ENCODE measurements at places on chromosomes 13 and 19. TPM values are rescaled to one million over a fixed set of nuclear protein-coding genes. Genes with fewer than 3 reads are reported as not detected.

DNA sequence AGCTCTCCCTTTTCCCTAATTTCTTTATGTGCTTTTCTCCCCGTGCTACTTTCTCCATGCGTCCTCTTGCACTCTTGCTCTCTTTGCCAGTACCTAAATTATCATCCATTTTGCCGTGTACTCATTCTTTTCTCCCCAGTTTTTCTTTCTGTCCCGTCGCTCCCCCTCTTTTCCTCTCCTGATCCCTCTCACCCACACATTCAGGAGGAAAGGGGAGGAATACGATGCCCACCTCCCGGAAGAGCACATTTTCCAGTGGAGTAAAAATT lies 821 bp downstream of the ZNF616 start:
- no peak for DNase-seq

Gene PSPN
- 1.3 TPM for total RNA-seq

Gene FBXO17
- total RNA-seq, result 12.2 TPM

Gene NTF4
- not detected for total RNA-seq

Gene SLC25A41
- not detected for total RNA-seq

DNA sequence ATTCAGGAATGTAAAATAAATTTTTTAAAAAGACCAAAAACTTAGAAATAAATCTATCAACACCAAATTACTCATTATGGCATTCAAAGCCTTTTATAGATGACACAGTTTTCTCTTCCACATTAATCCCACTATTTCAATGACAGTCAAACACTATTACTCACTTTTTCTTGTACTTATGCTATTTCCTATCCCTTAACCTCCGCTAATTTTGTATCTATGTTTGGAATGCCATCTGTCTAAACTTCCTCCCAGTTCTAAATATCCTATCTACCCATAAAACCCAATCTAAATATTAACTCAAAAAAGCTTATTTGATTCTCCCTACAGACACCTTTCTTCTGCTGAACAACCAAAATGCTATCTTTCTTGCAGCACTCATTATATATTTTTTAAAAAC lies 203.5 kb downstream of the ENOX1 start:
- no peak for DNase-seq

DNA sequence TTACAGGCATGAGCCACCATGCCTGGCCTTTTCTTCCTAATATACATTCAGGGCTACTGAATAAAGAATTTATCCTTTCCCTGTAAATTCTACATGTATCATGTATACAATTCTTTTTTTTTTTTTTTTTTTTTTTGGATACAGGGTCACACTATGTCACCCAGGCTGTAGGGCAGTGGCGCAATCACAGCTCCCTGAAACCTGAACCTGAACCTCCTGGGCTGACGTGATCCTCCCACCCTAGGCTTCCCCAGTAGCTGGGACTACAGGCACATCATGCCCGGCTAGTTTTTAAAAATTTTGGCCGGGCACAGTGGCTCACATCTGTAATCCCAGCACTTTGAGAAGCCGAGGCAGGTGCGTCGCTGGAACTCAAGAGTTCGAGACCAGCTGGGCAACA lies 6.5 kb upstream of the SLC44A2 start:
- no peak for DNase-seq

Gene ZNF441
- total RNA-seq, result 3.2 TPM

GRCh38 chr13:33787051-33787591 lies 30.8 kb upstream of the RFC3 start:
- no peak for DNase-seq

DNA sequence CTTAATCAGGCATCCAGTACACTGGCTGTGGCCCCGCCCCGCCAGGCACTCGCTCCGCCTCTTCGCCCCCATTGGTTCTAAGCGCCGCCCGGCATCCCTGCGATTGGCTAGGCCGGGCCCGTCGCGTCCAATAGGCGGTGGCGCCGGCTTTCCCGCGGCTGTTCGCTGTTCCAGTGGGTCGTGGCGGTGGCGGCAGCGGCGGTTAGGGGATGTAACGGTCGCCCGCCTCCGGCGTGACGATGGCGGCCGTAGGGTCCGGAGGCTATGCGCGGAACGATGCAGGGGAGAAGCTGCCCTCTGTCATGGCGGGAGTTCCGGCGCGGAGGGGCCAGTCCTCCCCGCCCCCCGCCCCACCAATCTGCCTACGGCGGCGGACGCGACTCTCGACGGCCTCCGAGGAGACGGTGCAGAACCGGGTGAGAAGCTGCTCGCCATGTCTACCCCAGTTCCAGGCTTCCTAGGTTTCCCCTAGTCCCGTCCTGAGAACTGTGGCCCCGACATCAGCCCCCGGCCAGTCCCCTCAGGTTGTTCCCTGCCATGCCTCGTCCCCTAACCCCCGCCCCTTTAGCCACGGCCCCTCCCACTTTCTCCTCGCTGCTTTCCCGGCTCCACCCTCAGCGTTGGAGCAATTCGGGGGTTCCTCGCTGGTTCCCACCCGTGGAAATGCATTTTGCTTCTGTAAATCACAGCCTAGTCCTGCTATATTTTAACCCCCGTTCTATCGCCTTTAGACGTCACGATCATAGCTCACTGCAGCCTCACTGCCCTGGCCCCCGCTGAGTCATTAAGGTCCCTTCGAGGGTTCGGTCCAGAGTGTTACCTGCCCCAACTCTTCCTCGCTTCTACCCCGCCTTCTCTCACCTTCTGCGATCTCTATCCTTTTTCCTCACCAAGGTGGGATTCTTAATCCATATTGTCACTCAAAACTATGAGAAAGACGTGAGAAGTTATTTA lies at the start of gene WDR62:
Gene WDR62 (plus strand): TSS at position 165 of the 954 bp plus-strand sequence. CDS start 75 bp downstream, at position 240.
- peak; percentile 68 for DNase-seq

Gene LAIR1
- total RNA-seq, result not detected

Gene SIN3B
- total RNA-seq, result 45.9 TPM

Gene B3GNT3
- total RNA-seq, result not detected

- no peak for DNase-seq
Observed at GRCh38 chr19:16446108-16446723, 25.6 kb downstream of the EPS15L1 start.

- DNase-seq, result no peak
Observed at GRCh38 chr13:114064450-114065140, 67.8 kb downstream of the RASA3 start.

- DNase-seq, result no peak
Observed at GRCh38 chr13:79749566-79749965, 268.6 kb downstream of the NDFIP2 start.

DNA sequence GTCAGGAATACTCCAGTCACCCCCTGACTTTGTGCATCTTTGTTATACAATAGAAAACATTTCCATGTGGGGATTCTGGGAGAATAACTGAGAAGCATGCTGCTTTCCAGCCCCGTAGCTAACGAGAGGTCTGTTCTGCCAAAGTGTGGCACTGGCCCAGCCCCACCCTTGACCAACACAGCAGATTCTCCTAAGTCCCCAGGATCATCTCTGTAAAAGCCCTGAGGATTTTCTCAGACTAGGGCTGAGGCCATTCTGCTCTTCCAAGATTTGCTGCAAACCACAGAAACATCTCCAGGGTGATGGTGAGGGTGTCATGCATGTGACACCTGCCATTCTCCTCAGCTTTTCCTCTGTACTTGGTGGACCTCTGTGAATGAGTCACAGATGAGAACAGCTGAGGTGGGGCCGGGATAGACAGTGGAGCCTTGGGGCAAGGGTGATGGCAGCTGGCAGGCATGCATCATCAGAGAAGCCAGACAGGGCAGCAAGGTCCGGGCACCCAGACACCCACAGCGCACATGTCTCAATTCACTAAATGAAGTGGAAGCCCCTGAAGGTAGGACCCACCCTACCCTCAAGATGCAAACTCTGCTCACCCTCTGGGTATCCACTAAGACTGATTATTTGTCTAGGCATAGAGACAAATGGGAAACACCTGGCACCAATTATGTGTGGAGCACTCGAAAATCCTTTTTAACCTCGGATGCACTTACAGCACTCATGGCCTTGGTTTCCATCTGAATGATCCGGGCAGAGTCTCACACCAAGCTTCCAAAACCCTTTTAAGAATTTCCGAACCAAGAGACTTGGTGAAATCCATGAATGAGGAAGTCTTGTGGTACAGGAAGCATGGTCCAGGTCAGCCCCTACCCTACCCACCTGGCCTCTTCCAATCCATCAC lies 20.1 kb upstream of the DOCK9 start:
- no peak for DNase-seq

- no peak for DNase-seq
Observed at GRCh38 chr19:30063650-30064347, 121.8 kb downstream of the URI1 start.

DNA sequence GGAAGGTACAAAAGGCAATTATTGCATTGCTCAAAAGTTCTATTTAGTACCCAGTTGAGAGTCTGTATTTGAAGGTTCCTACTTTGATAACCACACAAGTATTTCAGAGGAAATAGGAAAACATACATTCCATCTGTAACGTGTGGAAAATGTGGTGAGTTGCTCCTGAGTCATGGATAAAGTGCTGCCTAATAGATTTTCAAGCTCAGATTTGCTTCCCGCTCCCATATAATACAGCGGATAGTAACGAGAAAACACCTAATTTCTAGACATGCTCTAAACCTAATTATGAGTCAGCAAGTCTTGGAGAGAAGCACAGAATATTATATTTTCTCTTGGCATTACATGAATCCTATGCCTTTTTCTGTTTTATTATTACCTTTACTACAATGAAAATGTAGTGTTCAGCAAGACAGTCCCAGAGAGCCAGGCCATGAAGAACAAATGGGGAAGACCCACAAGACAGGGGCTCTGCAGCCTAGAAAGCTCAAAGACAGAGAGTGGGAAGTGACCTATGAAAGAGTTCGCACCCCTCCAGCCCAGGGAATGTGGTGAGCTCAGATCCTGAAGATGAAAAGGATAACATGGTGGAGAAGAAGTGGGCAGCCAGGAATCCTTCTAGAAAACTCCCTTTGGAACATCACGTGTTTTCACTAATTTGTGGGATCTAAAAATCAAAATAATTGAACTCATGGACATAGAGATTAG lies 116.1 kb downstream of the STARD13 start:
- no peak for DNase-seq

Gene ZNF763
- 6.7 TPM for total RNA-seq

DNA sequence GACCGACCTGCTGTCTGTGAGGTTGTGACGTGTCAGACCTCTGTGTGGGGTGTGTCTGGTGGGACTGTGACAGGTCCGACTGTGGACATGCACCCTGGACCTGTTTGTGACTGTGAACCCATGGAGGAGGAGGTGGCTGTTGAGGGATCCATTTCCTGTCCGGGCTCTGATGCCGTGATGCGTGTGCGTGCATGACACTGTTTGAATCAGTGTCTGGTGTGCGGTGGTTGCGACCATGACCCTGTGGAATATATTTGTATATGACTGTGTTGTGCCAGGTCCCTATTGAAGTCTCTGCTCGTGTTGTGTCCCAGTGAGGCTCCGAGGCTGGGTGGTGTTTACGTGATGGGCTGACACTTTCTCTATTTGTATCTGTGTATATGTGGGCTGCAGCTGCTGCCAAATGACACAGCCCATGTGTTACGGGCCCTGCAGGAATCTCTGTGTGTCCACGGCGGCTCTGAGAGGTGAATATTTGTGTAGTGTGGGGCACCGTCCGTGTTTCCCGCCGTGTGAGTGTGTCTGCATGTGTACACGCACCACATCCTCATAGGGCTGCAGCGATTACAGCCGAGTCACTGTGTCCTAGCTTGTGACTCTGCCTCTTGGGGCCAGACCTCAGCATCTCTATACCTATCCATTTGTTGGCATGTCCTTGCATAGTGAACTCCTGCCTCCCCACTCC lies 18.3 kb downstream of the CCDC97 start:
- DNase-seq, result no peak

- DNase-seq, result no peak
Observed at GRCh38 chr19:18464646-18465045, 26.7 kb upstream of the ISYNA1 start.

GRCh38 chr19:7556696-7557315 lies 21.3 kb downstream of the PNPLA6 start:
- no peak for DNase-seq

DNA sequence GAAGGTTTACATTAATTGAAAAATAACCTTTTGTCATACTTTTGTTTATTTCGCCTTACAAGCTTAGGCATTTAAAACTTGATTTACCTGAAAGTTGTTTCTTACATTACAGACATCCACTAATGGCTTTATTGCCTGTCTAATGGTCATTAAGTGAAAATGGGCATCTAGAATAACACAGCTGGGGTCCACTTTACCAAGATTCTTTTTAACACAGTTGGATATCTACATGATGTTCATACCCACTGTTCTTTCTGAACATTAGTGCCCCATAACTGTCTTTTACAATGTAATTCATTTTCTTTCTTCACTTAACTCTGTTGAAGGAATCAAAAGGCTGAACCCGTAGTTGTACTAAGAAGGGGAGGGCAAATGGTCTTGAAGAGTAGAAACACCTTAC lies 19.8 kb upstream of the KLHL1 start:
- DNase-seq, result no peak

- DNase-seq, result no peak
Observed at GRCh38 chr19:12937093-12937926, 1.1 kb upstream of the CALR start.

Gene ZNF677
- total RNA-seq, result 28.1 TPM

GRCh38 chr19:46284635-46285034 lies 12.2 kb upstream of the HIF3A start:
- no peak for DNase-seq

- DNase-seq, result no peak
Observed at GRCh38 chr13:81987677-81988357, 1646.9 kb upstream of the SPRY2 start.

GRCh38 chr19:41362143-41362847 lies 1.7 kb downstream of the B9D2 start:
- DNase-seq, result no peak

Gene ZNF431
- 3.8 TPM for total RNA-seq

Gene IZUMO2
- not detected for total RNA-seq

Gene RNF17
- 0.58 TPM for total RNA-seq

DNA sequence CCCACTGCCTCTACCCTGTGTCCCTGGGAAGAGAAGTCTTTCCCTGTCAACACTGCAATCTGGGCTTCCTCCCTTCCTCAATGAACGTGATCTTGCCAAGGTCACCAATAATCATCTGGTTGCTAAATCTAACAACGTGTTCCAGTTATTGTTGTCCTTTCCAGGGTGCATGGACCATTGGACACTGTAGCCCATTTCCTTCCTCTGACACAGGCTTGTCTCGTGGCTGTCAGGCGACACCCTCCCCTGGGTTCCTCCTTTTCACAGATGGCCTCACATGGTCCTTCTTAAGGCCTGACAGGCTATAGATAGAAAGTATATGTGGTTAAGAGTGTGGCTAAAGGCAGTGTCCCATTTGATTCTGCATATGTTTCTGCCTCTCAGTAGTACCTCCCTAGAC lies 67.7 kb upstream of the STARD13 start:
- DNase-seq, result no peak

DNA sequence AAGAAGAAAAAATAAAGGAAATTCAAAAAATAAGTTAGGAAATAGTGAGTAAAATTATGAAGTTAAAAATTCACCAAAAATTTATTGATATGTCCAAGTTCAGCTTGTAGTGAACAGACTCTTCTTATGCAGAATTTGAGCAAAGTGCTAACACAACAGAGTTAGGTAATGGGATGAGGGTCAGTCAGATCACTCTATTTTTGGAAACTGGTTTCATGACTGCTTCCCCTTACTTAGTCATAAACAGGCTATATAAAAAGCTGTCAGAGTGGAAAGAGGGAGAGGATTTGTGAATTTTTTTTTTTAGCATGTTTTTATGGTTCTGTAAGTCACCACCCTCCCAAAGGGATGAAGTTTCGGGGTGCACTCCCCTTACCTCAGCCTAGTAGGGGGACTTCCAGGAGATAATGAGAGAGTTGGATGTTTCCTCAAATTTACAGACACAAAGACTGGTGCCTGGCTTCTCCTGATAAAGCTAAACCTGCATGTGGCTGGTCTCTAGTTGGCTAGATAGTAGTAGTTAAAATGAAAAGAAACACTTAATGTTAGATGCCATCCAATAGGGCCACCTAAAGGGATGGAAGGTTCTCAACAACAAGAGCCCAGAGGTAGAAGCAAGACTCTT lies 4.5 kb downstream of the CPB2 start:
- no peak for DNase-seq
